ENCODE measurements at places on chromosomes 1 and 21.

DNA sequence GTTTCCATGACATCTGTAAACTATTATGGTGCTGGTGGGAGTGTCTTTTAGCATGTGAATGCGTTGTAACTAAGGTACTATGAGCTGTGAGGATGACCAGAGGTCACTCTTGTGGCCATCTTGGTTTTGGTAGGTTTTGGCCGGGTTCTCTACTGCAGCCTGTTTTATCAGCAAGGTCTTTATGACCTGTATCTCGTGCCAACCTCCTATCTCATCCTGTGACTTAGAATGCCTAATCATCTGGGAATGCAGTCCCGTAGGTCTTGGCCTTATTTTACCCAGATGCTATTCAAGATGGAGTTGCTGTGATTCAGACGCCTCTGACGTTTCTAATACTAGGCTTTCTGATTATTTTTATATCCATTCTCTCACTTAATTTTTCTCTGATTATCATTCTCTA lies 9.4 kb downstream of the NCAM2 start:
- no peak for DNase-seq

DNA sequence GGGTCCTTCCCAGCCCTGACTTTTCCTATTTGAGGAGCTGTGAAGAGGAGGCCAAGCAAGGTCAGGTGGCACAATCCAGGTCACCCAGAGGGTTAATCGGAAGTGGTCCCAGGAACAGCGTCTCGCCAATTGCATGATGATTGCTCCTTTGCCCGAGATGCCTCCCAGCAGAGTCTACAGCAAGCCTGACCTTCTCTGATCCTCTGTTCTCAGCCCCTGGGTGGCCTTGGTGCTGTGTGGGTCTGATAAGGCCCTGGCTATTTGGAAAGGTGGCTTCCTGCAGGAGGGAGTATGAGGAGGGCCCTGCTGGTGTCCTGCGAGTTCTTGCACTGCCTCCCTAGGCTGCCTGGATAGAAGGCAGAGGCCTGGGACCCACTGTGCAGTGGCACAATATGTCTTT lies 116.2 kb downstream of the FOXD2 start:
- DNase-seq, result no peak

DNA sequence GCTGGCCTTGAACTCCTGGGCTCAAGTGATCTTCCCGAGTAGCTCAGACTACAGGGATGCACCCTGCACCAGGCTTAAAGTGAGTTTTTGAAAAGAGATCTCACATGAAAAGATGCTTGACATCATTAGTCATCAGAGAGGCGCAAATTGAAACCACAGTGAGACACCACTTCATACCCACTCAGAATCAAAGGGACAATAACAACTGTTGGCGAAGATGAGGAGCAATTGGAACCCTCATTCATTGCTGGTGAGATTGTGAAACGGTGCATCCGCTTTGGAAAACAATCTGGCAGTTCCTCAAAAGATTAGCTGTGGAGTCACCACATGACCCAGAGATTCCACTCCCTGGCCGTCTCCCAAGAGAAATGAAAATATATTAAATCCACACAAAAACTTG lies 122.3 kb downstream of the PGBD5 start:
- DNase-seq, result peak; percentile 67

GRCh38 chr1:8384577-8384976 lies 66.7 kb downstream of the SLC45A1 start:
- DNase-seq, result no peak

DNA sequence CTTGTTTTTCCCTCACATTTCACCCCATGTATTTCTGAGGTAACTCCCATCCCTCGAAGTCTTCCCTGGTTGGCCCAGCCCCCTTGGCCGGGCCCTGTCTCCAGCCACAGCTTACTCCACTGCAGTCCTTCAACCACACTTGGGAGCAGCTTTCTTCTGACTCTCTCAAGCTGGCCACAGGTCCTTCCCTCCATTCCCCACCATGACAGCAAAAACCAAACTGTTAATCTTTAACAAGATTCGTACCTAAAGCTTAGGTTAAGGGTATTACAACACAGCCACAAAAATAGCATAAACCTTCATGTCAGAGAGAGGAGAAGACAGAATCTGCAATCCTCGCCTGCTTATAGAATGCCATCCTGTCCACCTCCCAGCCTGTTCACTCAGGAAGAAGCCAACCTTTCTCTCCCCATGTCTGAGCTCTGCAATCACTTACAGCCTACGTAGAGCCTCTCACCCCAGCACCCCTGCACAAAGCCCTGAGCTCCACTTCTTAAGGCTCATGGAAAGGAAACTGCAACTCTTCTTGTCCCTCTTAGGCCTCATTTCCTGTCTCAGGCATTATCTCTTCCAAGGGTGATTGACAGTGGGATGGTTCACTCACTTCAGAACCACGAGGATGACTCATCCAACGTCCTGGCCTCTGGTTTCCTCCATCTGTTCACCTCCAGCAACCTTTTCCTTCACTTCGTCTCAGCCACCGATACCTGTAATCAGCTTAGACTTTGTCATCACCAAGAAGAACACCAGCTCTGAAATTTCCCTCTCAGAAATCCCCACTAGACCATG lies 72.8 kb downstream of the CD2 start:
- DNase-seq, result peak; percentile 89

DNA sequence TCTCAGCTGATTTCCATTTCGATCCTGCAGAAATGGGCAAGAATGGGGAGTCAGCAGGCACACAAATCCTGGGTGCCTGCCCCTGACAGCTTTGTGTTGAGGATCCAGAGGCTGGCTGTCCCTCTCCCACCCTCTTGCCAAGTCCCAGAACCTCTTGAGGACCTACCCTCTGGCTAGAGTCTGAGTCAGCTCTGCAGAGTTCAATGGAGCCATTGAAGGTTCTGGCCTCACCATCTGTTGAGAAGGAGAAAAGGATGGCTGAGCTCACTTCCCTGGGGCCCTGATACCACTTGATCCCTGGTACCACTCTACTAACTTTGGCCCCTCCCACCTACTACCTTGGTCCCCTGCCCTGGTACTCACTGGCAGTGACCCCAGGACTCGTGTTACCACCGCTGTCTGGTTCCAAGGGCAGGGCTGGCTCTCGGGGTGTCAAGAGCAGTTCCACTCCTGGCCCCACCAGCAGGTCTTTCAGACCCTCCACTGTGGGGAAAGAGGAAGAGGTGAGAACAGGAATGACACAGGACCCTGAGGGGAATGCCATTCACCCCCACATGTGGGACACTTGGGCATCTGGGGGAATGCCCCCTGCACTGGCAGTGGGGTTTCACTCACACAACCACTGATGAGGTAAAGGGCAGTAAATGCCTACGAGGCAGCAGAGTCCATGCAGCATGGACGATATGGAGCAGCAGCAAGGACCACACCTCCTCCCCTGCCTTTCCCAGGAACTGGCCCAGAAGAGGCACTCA lies 10.5 kb downstream of the RXFP4 start:
- no peak for DNase-seq

GRCh38 chr1:234667600-234668576 lies 57.9 kb upstream of the IRF2BP2 start:
- DNase-seq, result no peak

GRCh38 chr1:164667001-164667400 lies 108.0 kb downstream of the PBX1 start:
- DNase-seq, result no peak

DNA sequence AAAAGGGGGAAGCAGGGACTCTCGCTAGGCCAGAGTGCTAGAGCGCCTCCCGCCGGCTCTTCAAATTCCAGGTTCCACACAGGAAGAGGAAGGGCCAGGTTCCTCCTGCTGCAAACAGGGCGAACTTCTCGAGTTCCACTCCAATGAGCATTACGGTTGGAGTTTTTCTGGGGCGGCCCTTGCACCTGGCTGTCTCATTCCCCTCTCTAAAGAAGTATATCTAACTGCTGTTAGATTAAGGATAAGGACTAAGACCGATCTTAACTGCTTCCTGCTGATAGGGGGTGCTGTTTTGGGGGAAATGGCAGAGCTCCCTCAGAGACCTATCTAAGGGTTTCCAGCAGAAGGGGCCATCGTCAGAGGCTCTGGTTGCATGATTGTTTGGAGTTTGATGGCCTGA lies 138.0 kb downstream of the RABGAP1L start:
- DNase-seq, result no peak

- DNase-seq, result no peak
Measured at GRCh38 chr1:36562181-36562685, 79.5 kb upstream of the CSF3R start.

DNA sequence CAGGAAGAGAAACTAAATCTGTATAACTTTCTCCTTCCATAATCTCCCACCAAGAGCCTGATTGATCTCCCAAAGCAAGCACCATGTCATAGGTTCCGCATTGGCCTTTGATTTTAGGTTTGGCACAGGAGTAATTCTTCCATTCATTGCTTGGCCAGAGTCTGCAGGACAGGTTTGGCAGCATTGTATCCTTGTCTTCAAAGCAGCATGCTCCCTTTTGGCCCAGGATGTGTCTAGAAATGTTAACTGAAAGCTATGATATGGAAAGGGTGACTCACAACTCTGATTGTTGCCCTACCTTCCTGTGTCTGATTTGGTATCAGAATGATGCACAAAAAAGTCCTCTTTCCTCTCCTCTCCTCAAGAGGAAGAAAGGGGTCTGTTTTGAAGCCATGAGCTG lies 824.3 kb upstream of the PRMT6 start:
- no peak for DNase-seq

- no peak for DNase-seq
Measured at GRCh38 chr1:18285538-18285924, 177.9 kb downstream of the IGSF21 start.

DNA sequence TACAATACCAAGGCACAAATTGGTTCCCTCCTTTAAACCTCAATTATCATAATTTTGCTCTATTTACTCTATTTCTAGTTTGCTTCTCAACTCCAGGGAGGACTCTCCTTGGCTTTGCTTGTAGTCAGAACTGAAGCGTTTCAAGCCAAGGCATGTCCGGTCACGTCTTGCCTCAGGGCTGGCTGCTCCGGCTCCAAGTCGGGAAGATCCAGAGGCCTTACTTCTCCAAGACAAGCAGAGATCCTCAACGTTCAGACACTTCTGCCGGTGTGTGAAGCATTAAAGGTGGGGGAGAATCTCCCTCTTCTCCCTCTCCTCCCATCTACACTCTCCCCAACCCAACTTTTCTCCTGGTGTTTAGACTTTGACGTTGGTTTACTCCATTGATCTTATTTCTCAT lies 7.2 kb upstream of the HHAT start:
- no peak for DNase-seq

DNA sequence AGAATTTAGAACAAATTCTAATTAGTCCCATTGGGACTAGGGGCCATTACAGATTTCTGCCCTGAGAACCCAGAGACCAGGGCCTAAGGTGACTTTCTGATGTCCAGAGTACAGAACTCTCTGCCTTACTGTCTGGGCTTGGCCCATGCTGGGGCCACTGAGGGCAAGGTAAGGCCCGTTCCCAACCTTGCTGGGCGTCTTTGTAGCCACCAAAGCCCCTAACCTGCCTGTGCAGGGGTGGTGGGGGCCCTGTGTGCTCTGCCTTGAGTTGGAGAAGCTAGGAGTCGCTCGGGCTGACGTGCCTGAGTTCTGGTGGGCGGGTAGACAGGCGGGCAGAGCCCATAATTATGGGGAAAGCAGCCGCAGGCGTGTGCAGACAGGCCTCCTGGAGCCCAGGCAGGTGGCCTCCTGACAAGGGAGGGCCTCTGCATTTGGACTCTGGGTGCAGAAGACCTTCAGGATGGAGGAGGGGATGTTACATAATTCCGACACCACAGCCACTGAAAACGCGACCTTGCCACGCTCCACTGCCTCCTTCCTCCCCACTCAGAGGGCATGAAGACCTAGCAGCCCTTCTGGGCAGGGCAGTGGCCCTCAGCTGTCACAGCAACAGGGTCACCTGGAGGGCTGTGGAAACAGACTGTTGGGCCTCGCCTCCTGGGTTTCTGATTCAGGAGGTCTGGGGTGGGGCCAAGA lies 239.9 kb upstream of the TMEM51 start:
- DNase-seq, result no peak

DNA sequence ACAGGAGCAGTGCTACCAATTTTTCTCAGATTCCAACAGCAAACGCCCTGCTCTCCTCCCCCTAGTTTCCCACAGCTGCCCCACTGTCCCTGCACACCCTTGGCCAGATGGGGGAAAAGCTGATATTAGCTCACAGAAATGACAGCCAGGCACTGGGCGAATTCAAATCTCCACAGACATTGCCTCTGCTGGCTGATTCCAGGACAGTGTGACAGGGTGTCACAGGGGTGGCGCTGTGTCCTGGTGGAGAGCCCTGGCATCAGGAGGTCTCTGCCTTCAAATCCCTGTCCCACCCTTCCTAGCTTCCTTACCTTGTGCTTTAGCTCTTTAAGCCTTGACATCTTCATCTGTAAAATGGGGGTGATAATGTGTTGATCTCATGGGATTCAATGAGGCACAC lies 10.4 kb downstream of the OLIG1 start:
- DNase-seq, result no peak

- no peak for DNase-seq
Measured at GRCh38 chr21:23307065-23307464, 2300.2 kb downstream of the MRPL39 start.

DNA sequence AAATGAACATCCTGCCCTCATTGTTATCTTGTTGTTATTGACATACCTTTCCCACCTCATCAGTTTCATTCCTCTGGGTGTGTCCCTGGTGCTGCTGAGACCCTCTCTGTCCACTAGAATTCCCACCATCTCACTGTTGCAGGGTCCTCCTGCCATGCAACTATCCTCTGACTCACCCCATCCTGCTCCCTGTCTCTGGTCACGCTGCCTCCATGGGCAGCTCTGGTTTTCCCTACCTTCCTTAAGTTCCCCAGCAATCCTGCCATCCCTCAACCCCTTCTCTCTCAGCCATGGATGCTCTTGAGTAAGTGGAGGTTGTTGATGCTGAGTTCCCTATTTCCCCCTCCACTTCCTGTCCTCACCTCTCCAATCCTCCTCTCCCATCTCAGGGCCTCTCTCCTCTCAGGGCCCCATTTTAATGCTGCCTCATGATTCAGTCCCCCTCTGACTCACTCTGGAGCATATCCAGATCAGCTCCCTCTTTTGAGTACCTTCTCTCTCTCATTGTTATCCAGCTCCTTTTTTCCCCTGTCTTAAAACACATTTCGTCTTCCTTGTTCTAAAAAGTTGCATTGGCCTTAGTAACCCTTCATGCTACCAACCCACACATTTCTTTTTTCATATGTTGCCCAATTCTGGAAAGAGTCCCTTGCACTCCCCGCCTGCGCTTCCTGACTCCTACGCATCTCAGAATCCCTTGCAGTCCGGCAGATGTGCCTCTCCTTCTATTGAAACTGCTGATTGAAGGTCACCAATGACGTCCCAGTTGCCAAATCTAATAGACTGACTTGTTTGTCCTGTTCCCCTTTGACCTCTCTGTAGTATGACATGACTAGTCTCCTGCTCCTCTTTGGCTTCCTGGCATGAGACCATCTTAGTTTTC lies 92.0 kb downstream of the CNIH3 start:
- peak; percentile 79 for DNase-seq

All from Daoy (cell line).